ENCODE measurements at places on chromosomes 7 and 10.

- DNase-seq, result peak; percentile 36
Measured at GRCh38 chr10:30055226-30055662, 4.1 kb downstream of the JCAD start.

- DNase-seq, result no peak
Measured at GRCh38 chr10:1633783-1634182, 103.5 kb downstream of the ADARB2 start.

- peak; percentile 47 for DNase-seq
Measured at GRCh38 chr7:102273749-102274712, 12.6 kb upstream of the SH2B2 start.

GRCh38 chr10:100890673-100891317 lies 22.0 kb upstream of the SLF2 start:
- peak; percentile 95 for DNase-seq

- DNase-seq, result no peak
Measured at GRCh38 chr7:20513341-20513740, 102.1 kb upstream of the ABCB5 start.

DNA sequence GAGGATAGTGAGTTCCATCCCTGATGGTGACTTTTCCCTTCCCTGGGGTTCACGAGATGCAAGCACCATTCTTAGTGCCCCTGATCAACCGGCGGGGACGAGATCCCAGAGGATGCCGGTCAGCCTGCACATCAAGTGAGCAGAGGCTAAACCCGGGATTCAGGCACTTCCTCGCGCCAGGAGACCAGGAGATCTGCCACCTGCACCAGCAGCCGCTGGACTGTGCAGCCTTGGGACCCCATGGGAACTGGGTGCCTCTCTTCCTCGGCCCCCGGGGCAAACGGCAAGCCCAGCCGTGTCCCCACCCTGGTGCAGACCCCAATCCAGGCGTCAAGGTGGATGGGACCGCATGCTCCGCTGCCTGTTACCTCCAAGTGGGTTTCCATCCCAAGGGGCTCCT lies 88.5 kb downstream of the TCERG1L start:
- no peak for DNase-seq

DNA sequence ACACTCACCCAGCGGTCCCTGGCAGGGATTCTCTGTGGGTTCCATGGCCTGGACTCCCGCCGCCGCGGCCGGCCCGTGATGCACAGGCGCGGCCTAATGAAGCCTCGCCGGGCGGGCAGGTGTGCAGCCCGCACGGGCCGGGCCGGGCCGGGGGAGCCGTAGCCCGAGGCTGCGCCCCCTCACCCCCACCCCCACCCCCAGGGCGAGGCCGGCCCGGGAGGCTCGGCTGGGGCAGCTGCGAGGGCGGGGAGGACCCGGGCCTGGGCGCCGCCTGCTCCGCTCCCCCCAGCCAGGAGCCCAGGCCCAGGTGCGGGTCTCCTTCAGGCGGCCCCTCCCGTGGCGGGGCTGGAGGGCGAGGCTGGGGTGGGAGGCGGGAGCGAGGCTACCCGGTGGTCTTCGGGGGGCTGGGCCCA lies at the start of gene NOBOX:
Gene NOBOX (minus strand): TSS at position 45 of the 413 bp plus-strand sequence.
- no peak for DNase-seq

DNA sequence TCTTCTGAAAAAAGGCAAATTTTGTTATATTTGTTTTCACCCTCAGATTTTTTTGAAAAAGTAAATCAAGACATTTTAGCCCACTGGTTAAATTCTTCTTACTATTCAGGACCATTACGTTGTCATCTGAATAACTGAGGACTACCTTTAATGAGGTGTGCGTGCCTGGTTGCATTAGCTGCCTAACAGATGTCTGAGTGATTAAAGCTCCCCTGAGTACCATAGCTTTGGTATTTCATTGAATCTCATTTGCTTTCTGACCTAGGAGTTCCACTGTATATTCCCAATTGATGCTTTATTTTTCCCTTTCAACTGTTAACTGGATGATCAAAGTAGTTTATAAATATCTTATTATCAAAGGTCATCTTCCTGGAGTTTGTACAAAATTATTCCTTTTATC lies 410.0 kb upstream of the SEMA3D start:
- DNase-seq, result no peak

DNA sequence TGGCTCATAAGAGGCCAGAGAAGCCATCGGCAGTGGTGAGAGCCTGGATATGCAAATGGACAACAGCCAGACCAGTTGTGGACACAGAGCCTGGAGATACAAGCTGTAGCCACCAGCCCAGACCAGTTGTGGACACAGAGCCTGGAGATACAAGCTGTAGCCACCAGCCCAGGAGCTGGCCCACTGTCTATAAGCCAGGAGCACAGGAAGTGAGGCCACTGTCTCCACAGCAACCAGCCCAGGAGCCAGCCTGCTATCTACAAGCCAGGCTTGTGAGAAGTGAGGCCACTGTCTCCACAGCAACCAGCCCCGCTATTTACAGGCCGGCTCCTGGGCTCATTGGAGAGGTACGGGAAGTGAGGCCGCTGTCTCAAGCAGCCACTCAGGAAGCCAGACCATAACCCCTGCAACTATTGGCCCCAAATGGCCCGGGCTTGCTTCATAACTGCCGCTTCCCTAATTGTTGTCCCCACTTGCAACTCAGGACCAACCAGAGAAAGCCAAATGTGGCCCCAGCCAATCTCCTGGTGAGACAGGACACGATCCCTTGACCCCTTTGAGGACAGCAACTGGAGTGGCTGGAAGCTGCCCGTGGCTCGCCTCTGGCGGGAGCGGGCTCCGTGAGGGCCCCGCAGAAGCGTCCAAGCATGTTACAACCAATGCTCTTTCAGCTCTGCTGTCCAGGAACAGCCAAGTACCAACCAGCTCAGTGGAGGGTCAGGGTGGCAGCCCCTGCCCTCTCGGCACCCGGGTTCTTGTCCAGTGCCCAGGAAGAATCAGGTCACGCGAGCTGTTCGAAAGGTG lies 44.1 kb upstream of the CNPY1 start:
- DNase-seq, result peak; percentile 53

DNA sequence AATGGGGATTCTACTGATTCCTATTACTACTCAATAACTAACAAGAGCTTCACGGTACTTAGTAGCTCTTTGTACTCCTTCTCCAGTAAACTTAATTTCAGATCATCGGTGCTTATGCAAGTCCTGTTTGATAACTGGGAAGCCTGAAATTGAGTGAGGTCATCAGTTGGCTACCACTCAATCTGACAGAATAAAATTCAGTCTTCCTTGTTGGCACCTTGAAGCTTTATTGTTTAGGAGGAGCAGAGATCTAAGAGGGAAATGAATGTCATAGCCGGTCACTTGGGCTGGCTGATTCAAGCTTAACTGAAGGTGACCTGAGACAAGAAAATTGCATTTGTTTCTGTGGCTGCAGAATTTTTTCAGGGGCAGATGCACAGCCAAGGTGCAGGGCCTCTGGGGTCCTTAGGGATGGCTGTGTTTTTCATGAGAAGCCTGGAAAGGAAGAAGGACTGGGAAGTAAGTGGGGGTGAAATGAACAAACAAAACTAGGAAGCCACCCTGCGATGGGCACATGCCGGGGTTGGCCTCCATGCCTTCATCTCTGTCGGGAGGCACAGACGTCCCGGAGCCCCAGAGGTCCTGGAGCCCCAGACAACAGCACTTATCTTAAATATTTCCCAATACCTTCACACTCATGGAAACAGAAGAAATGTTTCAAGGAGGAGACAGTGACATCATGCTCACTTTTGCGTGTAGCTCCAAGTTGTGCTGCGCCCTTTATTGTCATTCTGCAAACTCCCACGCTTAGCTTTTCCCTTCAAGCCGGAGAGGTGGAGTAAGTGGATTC lies 85.0 kb upstream of the KIF5B start:
- peak; percentile 96 for DNase-seq

DNA sequence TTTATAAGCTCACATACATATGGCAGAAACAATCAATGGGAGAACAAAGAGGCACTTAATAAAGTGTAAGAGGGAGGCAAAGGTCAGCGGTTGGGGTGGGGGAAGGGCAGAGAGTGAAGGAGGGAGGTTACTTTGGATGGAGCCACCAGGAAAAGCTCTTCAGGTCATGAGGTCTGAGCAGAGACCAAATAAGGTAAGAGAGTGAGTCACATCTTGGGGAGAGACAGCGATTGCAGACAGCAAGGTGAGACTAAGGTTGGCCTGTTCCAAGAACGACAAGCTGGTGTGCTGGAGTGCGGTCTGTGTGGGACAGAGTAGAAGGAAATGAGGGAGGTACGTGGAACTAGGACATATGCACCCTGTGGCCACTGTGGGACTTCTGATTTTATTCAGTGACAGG lies 74.3 kb upstream of the TOMM7 start:
- no peak for DNase-seq

DNA sequence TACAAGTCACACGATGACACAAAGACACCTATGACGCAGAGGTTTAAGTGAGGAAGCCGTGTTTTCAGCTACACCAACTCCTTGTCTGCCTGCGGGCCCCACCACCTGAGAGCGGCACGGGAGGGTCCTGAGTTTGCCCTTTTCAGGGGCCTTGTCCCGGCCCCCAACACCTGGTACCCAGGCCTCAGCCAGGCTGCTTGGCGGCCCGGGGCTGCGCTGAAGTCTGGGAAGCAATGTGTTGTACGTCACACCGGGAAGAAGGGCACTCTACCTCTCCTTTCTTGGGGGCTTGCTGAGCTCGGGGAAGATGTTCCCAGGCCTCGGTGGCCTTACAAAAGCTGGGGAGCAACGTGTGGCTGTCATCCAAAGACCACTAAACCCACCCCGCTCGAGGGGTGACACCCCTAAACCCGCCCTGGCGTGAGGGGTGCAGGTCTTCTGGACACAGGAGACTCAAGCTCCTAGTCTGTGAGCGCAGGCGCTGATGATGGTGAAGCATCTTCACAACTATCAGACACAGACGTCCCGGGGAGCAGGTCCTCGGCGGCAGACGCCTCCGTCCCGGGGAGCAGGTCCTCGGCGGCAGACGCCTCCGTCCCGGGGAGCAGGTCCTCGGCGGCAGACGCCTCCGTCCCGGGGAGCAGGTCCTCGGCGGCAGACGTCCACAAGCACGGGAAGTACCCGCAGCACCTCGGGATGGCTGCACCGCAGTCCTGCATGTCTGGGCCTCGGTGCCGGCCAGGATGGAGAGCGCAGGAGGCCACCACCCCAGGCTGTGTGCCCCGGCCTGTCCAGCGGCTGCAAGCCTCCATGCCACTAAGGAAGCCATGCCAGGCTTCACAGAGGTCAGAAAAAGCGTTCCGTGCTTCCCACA lies 15.4 kb downstream of the CFAP46 start:
- DNase-seq, result no peak

GRCh38 chr10:43685744-43686143 lies 37.1 kb upstream of the ZNF32 start:
- no peak for DNase-seq

DNA sequence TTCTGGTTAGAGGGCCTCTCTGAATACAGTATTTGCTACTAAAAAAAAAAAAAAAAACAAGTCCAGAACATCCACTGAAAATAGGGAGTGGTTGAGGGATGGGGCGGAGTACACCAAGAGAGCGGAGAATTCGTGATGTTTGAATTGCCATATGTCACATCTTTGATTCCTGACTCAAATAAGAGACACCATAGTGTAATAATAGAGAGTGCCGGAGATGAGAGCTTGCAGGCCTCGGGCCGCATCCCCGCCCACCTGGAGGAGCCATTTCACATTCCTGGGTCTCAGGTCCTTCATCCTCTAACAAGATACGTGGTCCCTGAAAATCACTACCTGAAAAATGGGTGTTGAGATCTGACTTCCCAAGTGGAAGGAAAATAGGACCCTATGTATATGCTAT lies 46.8 kb downstream of the KIAA1549 start:
- DNase-seq, result no peak

GRCh38 chr10:110918643-110919348 lies at the start of gene BBIP1:
Gene BBIP1, minus strand, starts transcription at chr10:110919180. Its CDS starts 1,023 bp downstream, at chr10:110918157.
- DNase-seq, result peak; percentile 100

DNA sequence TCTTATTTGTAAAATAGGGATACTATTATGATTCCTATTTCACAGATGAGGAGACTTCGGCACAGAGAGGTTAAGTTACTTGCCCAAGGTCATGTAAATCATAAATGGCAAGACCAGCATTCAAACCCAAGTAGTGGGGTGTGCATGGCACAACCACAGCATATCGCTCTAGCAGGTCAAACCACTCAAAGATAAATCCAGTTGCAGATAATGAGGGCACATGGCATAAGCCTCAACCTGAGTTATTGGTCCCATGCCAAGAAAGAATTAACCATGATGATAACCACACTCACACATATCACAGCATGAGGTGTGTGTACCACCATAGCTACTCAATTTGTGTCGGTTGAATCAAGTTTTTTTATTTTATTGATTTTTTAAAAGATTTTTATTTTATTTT lies 180.5 kb downstream of the CREB5 start:
- DNase-seq, result no peak

GRCh38 chr7:17611611-17612010 lies 313.2 kb downstream of the AHR start:
- DNase-seq, result peak; percentile 41

DNA sequence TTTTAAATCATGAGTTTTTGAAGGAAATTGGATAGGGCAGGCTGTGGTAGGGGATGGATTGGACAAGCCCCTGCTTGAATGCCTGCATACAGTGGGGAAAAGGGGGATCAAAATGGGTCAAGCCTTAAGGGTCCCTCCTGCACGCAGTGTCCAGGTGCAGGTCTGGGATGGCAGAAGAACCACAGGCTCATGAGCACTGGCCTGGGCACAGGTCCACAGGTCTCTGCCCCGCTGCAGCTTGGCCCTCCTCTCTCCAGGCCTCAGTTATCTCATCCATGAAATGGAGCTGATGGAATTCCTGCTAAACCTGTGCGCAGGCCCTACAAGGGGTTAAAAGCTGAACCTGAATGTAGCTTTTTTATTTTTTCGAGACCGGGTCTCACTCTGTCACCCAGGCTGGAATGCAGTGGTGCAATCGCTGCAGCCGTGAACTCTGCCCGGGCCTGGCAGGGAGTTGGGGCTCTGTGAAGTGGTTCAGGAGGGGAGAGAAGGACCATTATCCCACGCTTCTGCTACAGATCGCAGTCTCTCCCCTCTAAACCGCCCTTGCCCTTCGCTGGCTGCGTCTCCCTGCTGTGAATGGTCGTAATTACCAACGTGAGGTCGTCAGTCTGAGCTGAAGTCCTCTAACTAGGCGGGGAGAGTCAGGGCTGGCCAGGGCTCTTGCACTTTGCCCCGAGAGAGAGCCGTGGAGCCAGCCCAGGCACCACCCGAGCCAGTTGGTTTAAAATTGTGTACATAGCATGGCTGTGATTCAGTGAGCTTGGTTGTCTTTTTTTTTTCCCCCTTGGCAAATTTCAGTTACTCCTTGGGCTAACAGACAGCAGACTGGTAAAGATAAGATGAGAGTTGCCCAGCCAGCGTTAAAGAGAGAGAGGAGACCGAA lies 77.5 kb upstream of the GTF2I start:
- DNase-seq, result peak; percentile 43

GRCh38 chr7:95469848-95470247 lies 15.9 kb upstream of the ASB4 start:
- DNase-seq, result no peak

DNA sequence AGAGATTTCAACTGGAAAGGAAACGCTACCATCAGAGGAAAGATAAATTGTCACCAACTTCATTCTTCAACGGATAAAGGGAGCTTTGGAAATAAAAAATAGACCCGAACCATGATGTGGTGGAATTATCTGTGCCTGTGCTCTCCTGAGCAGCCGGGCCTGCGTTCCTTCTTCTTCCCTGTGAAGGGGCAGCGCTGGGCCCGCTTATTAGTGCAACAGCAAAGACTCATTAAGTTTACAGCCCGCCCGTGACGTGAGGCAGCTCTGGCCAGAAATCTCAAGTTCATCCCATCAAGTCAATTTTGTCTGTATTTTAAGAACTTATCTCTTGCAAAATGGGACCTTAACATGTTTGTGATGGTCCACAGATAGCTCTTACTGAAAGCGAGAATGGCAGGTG lies 193.7 kb downstream of the ADARB2 start:
- no peak for DNase-seq
